Osteoblast (primary cell): ENCODE measurements at places on chromosomes 4 and X. TPM values are rescaled to one million over a fixed set of nuclear protein-coding genes. Genes with fewer than 3 reads are reported as not detected.

MAGEA9B gene
- not detected in 2 replicates for total RNA-seq

XPNPEP2 gene
- not detected in 2 replicates for total RNA-seq

F11 gene
- total RNA-seq, result not detected in 2 replicates

- H3K27ac ChIP-seq, result no peak overlapping the region
- DNase-seq, result no peak
- no peaks in the 10 kb centered on the region for H3K27me3 ChIP-seq
- no peak overlapping the region for H3K4me3 ChIP-seq
- no peaks in the 10 kb centered on the region for H3K36me3 ChIP-seq
Observed at GRCh38 chrX:3451571-3451970, 105.1 kb upstream of the MXRA5 start.

DNA sequence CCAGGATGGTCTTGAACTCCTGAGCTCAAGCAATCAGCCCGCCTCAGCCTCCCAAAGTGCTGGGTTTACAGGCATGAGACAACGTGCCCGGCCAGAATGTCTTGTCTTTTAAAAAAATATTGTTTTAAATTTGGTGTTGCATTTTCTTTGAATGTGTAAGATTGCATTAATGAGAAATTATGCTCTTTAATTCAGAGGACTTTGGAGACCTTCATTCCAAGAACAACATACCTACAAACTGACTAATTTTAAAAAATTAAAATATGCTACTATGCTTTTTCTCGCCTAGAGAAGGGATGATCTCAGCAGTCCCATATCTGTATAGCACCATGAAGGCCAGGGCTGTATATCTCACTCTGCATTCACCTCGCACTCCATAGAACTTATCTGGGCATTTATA lies 204.3 kb upstream of the SLC7A11 start:
- no peaks in the 10 kb centered on the region for H3K36me3 ChIP-seq
- DNase-seq, result no peak
- H3K4me3 ChIP-seq, result no peak overlapping the region
- no peaks in the 10 kb centered on the region for H3K27me3 ChIP-seq
- H3K27ac ChIP-seq, result no peak overlapping the region
- H3K4me1 ChIP-seq, result no peaks in the 10 kb centered on the region

DNA sequence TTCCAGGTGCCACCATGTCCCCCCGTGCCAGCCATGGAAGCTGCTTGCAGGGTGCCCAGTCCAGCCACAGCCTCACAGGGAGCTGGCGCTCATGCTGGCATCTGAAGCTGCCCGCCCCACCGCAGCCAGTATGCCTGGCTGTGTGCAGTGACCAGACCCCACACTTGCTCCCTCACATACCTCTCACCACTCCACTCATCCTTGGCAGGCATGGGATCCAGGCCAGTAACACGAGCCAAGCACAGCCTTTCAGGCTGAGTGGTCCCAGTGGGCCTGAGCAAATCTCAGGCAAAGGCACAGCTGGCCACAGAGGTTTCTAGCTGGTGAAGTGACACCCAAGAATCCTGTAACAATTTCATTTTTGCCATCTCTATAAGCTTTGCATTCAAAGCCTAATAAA lies 48.4 kb upstream of the SEC24B start:
- DNase-seq, result no peak
- no peak overlapping the region for H3K27ac ChIP-seq
- H3K4me1 ChIP-seq, result no peaks in the 10 kb centered on the region
- no peaks in the 10 kb centered on the region for H3K36me3 ChIP-seq
- peaks cover 3% of the 10 kb centered on the region for H3K27me3 ChIP-seq
- no peak overlapping the region for H3K4me3 ChIP-seq
